ENCODE measurements at places on chromosomes 5 and 9.

DNA sequence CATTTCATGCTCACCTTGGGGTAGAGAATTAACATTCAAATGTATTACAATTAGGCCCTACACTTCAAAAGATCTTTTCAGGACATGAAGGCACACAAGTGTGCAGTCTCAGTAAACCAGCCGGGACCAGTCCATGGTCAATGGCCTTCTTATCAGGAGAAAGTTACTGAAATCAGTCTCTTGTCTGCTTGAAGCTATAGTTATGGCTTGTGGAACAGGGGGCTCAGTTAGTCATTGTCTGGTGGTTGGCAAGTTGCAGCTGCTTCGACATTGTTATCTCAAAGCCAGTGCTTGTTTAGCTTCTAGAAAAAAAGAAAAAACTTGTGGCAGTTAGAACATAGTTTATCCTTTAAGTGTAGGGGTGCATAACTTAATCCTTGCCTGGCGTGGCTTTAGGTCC is 213.1 kb upstream of the ACO1 start:
- DNase-seq: no peak

GRCh38 chr9:16348531-16348930 is 521.9 kb downstream of the BNC2 start:
- DNase-seq: no peak

DNA sequence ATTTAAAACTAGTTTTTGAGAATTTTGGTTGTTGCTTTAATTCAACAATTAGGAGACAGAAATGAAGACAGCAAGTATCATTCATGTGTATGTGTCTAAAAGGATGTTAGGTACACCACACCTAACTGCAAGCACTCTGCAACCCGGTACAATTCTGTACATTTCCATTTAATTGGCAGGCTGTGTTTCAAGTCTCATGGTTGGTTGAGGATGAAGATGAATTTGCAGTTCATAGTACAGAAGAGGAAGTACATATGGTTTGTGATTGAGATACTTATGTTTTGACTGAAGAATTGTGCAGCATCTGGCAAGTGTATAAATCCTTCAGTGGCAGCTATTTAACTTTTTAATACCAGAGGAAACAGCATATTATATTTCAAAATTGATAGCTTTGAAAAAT is 628.7 kb upstream of the ZNF608 start:
- DNase-seq: no peak

GRCh38 chr5:17679597-17680203 is 45.4 kb downstream of the TAF11L14 start:
- DNase-seq: no peak

DNA sequence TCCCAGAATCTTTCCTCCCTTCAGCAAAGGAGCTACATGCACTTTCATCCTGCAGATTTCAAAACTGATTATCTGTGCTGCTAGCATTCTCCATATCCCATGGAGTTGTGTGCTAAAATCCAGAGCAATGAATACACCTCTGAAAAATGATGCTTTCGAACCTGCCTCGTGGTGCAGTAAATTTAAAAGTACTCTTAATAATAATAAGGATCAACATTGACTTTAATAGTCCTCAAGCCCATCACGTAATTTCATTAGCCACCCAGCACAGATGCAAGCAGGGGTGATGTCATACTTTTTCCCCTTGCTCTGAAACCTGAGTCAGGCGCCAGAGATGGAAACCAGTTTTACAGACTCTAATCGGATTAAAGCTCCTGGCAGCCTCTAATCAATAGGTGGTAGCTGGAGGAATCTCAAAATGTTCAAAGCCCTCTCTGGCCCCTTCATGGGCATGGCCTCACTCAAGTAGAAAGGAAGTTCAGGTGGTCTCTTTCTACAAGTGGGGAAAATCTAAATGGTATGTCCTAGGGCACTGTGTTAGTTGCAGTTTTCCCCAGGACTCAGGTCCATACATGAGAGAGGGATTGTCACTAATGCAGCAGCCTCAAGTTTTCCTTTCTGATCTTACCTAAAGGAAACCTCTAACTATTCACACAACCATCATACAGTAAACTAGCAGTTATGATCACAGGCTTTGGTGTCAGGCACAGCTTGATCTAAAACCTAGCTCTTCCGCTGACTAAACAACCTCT is 221.6 kb upstream of the SLC30A5 start:
- DNase-seq: no peak

- DNase-seq: no peak
Measured at GRCh38 chr9:33946779-33947535, 101.7 kb downstream of the UBAP2 start.

DNA sequence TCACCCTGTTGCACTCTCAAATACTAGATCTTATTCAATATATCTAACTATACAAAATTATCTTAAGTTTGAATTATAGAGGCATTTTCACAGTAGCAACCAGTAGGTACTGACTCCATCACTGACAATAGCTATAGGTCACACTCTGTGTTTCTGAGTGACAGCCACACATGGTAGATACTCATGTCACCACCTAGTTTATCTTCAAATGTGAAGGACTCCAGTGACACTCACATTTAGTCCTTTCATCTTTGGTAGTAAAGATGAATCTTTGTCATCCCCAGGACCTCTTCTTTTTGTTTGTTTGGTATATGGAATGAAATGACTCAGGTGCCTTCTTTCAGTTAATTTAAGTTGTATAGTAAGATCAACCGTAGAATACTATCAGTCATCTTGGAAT is 102.5 kb upstream of the DHFR start:
- DNase-seq: no peak

DNA sequence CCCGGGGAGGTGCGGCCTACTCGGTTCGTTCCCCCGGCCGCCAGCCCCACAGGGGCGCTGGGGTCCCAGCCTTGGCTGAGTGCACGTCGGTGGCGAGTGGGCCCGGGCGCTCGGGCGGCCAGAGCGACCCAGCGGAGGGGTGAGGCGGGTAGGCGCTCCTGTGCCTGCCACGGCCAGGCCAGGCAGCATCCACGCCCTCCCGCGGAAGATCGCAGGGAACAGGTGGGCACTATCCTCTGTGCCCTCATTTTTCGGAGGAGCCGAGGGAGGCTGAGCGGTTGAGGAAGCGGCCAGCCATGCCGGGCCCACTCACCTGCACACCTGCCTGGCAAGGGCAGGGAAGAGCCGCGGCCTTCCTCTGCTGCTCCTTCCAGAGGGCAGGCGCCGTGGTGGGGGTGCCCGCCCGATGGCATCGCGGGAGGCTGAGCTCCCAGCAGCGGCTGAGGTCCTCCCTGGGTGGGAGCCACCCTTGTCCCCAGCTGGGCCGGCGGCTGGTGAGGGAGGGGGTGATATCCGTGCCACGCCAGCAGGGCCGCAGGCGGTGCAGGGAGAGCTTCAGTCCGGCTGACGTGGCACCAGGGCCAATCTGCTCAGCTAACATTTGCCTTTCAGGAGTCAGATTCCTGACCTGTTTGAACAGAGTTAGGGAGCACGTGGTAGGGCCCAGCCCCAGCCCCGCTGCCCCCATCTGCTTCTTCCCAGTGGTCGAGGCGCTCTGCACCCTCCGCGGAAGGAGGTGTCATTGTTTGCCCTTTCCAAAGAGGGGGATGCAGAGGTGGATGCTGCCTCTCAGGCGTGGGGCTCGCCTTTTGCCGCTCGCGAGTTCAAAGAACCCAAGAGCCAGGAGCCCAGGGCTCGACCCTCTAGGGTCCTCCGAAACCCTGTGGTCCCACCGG is 1.6 kb upstream of the SEC16A start:
- no peak for DNase-seq

- DNase-seq: no peak
Measured at GRCh38 chr5:134432677-134433359, 21.1 kb upstream of the CDKN2AIPNL start.

- DNase-seq: no peak
Measured at GRCh38 chr9:112028242-112029221, 131.9 kb downstream of the UGCG start.

- peak; percentile 0 for DNase-seq
Measured at GRCh38 chr5:103066326-103066725, 53.6 kb downstream of the GIN1 start.

DNA sequence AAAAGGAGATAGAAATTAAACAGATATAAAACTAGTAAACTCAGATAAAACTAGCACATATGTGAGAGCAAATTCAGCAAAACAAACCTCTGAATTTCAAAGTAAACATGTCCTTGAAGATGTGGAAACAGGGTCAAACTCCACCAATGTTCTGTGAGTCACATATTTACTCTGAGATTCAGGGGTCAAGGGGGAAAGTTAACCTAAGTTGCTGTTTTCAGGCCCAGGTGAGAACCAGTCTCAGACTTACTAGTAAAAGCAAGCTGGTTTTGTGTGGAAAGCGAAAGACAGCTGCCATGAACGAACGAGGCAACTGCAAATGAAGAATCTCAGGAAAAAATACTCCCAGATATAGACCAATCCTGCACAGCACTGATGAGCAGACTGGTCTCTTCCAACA is 29.0 kb downstream of the PSMB7 start:
- no peak for DNase-seq

- DNase-seq: no peak
Measured at GRCh38 chr9:87276851-87277261, 220.8 kb upstream of the DAPK1 start.

- DNase-seq: no peak
Measured at GRCh38 chr9:97039514-97039860, 545 bp upstream of the CTSV start.

- DNase-seq: no peak
Measured at GRCh38 chr9:114591291-114591787, 3.8 kb downstream of the ATP6V1G1 start.

GRCh38 chr5:19322716-19323485 is 665.1 kb downstream of the CDH18 start:
- DNase-seq: no peak

DNA sequence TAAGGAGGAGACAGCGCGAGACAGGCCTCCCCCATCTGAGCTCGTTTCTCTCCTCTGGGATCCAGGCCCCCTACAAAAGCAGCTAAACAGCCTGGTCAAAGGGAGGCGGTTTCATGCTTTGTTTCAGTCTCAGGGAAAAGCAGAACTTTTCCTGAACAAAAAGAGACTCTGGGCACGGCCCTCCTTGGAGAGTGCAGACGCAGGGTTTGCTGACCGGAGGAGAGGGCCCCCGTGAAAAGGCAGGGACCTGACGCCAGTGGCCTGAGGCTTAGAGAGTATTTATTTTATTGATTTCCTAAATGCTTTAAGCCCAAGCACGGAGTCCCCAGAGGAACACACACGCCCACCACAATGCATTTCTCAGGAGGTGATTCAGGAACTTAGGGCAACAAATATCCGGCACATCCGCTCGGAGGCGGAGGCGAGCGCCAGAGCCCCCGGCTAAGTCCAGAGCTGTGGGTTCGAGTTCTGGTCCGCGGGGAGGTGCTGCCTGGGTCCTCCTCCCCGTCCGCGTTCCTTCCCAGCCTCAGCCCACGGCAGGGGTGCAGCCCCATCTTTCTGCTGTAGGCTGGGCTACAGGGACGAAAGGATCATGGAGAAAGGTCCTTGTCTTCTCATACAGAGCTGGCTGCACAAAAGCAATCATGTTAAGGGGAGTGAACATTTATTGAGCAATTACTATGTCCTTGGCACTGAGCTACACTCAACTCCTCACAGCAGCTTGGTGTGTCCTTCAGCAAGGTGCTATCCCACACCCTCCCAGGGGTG is 40.0 kb downstream of the PTGES start:
- DNase-seq: no peak

GRCh38 chr5:133883916-133884315 is 84.5 kb downstream of the C5orf15 start:
- DNase-seq: no peak

- no peak for DNase-seq
Measured at GRCh38 chr5:90968319-90968718, 409.7 kb downstream of the ADGRV1 start.

- no peak for DNase-seq
Measured at GRCh38 chr5:44412286-44412685, 23.1 kb upstream of the FGF10 start.

GRCh38 chr5:131534974-131535373 is 100.1 kb downstream of the RAPGEF6 start:
- no peak for DNase-seq

GRCh38 chr5:8726383-8727036 is 819.4 kb downstream of the SEMA5A start:
- DNase-seq: no peak

DNA sequence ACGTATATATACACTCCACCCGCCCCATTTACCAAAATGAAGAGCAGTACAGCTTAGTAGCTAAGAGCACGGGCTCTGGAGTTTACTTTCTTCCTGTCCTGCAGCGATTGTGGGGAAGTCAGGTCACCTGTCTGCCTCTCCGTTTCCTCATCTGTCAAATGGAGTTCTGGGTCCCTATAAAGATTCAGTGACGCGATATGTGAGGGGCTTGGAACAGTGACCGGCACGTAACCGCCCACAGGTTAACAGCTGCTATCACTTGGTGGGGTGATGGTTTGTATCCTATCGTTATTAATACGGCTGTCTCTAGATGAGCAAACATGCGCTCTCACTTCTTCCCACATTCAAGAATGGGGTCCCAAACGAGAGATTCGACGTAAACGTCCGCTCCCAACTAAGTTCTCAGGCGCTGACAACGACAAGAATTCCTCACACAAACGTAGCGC is 426 bp downstream of the FAM114A2 start:
- peak; percentile 49 for DNase-seq

DNA sequence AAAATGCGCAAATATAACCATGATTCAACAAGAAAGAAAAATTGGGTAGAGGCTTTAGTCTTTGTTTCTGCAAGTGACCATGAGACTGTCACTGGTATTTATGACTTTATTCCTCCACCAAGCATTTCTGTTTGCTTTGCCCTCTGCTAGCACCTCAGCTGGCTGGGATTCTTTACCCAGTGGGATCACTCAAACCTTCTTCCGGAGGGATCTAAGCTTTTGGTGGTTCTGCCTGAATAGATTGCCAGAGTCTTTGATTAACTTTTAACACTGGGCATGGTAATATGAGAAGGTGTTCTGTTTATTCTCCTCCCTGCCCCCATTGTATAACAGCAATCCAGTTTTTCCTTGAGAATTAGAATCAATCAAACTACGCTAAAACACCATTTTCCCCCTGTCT is 59.1 kb upstream of the FBN2 start:
- no peak for DNase-seq

DNA sequence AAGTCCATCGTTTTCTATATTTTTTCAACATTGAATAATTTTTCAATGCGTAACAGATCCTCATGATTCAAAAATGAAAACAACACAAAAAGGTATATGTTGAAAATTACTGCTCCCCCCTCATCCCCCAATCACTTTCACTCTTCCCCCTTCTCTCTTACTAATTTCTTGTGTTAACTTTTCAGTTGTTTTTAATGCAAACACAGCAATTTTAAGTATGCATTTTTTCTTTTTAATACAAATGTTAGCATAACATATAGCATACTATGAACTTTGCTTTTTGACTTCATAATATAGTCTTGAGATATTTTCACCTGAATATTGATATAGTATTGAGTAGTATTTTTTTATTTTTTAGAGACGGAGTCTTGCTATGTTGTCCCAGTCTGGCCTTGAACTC is 41.1 kb upstream of the CAMK4 start:
- no peak for DNase-seq
